Activated naive CD4-positive, alpha-beta T cell (primary cell): ENCODE measurements at places on chromosomes 5 and 9.

DNA sequence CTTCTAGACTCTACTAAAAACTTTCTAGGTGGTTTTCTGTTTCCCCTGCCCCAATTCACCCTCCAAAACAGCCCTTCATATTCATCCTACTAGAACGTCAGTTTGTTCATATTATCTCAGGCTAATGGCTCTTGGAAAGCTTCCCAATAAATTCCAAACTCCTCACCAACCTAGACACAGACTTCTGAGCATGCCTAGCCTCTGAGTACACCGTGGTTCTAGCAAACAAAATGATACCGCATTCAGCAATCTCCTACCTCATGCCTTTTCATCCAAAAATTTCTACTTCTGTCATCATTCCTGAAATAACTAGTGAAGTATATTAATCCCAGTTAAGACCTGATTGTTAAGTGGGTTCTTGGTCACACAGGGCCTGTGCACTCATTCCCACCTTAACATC lies 46.5 kb upstream of the NR5A1 start:
- DNase-seq: no peak

DNA sequence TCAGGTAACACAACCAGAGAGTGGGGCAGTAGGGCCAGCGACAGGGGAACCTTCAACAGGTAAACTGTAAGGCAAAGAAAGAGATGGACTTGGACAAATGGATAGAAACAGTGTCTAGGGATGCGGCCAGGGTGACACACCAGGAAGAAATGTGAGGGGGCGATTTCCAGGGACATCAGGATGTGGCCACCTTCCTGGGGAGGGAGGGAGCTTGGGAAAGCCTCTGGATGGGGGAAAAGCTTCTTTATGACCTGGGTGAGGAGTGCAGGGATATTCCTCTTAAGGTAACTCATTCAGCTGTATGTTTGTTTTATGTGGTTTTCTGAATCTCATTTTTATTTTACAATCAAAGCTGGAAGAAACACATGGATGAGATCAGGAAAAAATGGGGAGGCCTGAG lies 11.9 kb upstream of the NXNL2 start:
- DNase-seq: no peak

- peak; percentile 90 for DNase-seq
Measured at GRCh38 chr9:120868676-120869359, 8.2 kb downstream of the PHF19 start.

GRCh38 chr9:136571531-136571930 lies 25.7 kb upstream of the NOTCH1 start:
- no peak for DNase-seq

GRCh38 chr5:73968729-73969128 lies 342.7 kb downstream of the ARHGEF28 start:
- DNase-seq: no peak

- DNase-seq: no peak
Measured at GRCh38 chr9:37984672-37985611, 81.0 kb upstream of the SLC25A51 start.

- no peak for DNase-seq
Measured at GRCh38 chr5:170769898-170770416, 13.6 kb upstream of the GABRP start.

GRCh38 chr5:30908356-30908755 lies 285.1 kb upstream of the CDH6 start:
- no peak for DNase-seq

DNA sequence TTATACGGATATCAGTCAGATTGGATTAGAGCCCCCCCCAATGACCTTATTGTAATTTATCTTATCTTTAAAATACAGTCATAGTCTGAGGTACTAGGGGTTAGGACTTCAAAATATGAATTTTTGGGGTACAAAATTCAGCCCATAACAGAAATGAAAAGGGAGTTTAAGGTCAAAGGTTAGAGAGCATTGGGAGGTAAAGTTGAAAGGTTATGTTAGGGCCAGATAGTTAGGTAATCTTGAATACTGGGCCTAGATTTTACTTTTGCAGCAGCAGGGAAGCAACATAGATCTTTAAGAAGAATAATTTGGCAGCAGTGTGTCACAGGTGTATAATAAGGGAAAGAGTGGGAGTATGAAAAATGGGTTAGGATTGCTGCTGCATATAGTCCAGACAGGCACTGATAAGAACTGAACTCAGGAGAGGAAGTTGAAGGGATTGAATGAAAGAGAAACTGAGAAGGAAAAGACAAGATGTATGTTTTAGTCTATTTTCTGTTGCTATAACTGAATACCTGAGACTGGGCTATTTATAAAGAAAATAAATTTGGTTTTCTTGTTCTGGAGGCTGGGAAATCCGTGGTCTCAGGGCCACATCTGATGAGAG lies 10.7 kb upstream of the GCNT4 start:
- no peak for DNase-seq

- no peak for DNase-seq
Measured at GRCh38 chr5:38692346-38692745, 135.9 kb upstream of the LIFR start.

DNA sequence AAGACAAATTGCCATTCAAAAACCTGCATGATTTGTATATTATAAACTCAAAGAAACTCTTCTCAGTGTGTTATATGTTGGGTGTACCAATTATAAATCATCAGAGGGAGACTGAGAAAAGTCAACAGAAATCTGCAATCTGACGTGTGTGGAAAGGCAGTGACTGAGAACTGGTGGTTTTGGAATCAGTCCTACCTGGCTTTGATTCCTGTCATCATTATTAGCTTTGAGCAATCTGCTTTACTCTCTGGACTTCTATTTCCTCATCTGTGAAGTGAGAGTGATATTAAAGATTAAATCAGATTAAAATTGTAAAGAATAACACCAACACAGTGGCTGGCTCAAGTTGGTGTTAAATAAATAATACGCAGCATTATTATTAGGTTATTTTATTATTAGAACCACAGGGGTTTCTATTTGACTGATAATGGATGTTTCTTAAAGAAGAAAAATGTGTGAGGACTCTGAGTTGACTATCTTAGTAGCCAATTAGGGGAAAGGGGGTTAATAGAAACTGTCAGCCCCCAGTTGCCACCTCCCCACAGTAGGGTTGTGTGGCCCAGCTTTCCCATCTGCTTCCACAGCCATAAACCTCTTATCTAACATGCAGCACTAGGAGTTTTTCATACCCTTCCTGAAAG lies 59.6 kb downstream of the SNCAIP start:
- DNase-seq: no peak

- no peak for DNase-seq
Measured at GRCh38 chr5:92543201-92543600, 1037.8 kb downstream of the NR2F1-AS1 start.

DNA sequence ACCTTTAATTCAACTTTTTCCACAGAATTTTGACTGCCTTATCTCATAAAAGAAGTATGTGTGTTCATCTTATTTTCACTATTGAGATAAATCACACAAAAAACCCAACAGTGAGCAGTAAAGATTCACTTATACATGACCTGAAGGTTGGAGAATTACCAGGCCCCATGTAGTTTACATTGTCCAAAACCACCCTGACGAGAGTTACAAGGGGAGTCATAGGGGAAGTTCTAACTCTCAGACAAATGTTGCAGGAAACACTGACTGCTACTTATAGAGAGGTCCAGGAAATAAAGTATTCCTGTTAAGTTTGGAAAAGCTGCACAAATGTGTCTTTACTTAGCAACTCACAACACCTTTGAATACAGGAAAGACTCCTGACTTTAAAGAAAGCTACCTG lies 14.1 kb downstream of the SPATA9 start:
- DNase-seq: no peak

DNA sequence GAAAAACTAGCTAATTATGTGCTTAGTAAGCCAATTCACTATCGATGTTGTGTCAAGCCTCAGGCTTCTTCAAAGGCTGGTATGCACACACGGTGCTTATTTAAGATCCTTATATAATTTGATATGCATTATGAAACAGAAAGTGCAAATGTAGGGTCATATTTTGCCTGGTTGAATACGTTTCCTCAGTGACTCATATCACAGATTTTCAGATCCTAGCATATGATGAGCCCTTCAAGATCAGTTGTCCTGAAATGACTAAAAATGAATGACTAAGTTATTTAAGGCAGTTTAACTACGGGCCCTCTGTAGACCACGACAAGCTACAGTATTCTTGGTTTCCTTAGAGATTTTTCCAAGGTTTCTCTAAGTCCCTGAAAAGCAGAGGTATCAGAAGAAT lies 778.3 kb downstream of the PRELID2 start:
- no peak for DNase-seq
